ENCODE measurements at places on chromosomes 4 and X.

DNA sequence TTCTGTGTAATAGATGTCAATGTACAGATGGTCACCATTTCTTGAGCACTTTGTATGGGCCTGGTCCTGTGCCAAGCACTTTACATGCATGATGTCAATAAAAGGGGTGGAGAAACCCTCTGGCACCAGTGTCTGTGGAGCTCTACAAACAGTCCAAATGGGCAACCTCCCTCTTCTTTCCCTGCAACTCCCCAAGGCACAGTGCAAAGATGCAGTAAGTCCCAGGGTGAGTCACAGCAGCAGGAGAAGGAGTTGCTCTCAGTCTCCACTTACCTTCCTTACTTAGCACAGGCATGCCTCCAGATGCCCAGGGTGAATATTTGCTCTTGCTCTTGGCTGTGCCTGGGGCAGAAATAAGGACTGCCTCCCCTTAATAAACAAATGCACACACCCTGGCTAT, 4.3 kb downstream of the OCIAD2 start:
- H3K27me3 ChIP-seq: no peaks in the 10 kb centered on the region
- no peak for DNase-seq
- no peak overlapping the region for H3K4me3 ChIP-seq
- peaks cover 44% of the 10 kb centered on the region for H3K36me3 ChIP-seq

GRCh38 chr4:150067859-150068258, 10.4 kb upstream of the DCLK2 start:
- DNase-seq: no peak
- no peak overlapping the region for H3K27ac ChIP-seq
- no peaks in the 10 kb centered on the region for H3K36me3 ChIP-seq
- H3K27me3 ChIP-seq: peaks cover 8% of the 10 kb centered on the region
- no peak overlapping the region for H3K4me3 ChIP-seq

DNA sequence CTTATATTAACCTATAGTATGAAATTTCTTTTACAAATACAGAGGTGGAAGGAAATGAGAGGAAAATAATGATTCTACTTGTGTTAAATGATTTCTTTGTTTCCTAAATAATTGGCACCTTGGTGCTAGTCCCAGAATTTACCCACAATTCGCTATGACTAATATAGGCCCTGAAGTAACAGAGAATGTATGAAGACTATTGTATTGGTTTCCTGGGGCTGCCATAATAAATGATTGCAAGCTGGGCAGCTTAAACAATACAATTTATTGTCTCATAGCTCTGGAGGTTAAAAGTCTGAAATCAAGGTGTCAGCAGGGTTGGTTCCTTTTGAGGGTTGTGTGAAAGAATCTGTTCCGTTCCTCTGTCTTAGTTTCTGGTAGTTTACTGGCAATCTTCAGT, 74.8 kb upstream of the GPRIN3 start:
- peaks cover 9% of the 10 kb centered on the region for H3K36me3 ChIP-seq
- no peak overlapping the region for H3K4me3 ChIP-seq
- no peaks in the 10 kb centered on the region for H3K27me3 ChIP-seq
- no peaks in the 10 kb centered on the region for H3K4me1 ChIP-seq

DNA sequence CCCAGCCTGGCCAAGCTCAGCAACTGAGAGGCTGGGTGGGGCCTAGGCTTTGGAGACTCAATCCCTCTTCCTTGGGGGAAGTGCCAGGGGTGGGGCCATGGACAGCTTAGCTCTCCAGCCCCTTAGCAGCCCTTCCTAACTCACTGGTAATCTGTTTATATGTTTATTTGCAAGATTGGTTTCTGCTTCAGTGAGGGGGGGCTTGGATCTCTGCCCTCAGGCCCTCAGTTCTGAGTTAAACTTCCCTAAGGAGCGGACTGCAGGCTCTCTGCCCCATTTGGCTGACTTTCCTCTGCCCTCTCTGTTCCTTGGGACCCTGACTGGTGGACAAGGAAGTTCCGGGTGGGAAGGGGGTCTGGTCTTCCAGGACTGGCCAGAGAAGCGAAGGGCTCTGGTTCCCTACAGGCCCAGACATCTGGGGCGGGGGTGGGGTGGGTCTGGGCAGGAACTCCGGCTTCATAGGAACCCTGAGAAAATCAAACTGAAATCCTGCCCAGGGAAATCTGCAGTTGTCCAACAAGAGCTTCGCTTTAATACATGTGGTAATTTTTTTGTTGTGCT, 51.4 kb downstream of the NALF2 start:
- no peaks in the 10 kb centered on the region for H3K4me1 ChIP-seq
- no peak overlapping the region for H3K4me3 ChIP-seq
- no peaks in the 10 kb centered on the region for H3K36me3 ChIP-seq
- H3K27me3 ChIP-seq: no peaks in the 10 kb centered on the region
- H3K27ac ChIP-seq: no peak overlapping the region

DNA sequence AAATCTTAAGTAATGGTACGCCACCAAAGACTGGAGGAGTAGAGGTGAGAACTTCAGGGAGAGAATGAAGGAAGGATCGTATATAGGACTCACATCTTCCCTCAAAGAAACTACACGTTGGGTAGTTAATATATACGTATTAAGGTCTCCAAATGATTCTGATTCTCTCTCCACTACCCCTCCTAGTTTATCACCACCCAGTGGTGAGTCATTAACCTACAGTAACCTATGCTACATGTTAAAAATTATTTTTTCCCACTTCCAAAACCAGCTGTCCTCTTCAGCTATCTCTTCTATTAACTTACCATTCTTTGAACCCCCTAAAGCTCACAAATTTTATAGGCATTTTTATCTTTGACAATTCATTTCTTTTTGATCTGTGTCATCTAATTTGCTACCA, 69.7 kb downstream of the RPS6KA6 start:
- no peaks in the 10 kb centered on the region for H3K36me3 ChIP-seq
- no peak overlapping the region for H3K27ac ChIP-seq
- DNase-seq: no peak
- H3K4me3 ChIP-seq: no peak overlapping the region

DNA sequence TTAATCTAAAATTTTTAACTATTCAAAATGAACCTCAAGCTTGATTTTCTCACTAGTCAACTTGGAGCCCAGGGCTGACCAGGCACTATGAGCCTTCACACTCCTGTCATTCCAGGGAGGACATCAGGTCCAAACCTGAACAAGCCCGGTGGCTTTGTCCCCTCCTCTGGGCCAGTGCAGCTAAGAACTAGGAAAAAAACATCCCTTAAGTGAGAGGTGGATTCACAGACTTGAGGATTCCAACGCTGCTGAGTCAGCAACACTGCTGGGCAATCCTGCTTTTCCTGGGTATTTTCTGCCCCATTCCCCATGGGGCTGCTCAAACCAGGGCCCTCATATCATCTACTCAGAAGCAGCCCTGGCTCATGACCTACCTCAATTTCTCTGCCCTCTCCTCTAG, 4.0 kb downstream of the RNF212 start:
- H3K36me3 ChIP-seq: no peaks in the 10 kb centered on the region
- H3K27me3 ChIP-seq: peaks cover 8% of the 10 kb centered on the region
- no peak overlapping the region for H3K4me3 ChIP-seq
- DNase-seq: no peak

DNA sequence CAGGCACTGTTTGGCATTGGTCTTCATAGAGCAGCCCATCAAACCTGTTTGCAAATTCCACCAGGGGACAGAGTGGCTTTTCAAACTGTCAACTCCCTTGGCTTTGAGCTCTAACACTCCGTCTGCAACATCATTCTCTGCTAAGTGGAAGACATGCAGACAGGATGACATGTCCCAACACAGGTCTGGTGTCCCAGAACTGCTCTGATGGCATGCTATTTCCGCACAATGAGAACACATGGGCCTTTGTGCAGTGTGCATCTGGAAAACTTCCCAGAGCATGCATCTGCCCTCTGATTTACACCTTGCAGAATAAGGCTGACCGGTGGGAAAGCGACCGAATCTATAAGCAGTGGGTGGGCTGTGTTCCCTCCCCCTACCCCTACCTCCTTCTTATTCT, 212.8 kb upstream of the GYPA start:
- no peak overlapping the region for H3K4me3 ChIP-seq
- H3K27me3 ChIP-seq: peaks cover 7% of the 10 kb centered on the region
- H3K36me3 ChIP-seq: no peaks in the 10 kb centered on the region
- no peak for DNase-seq
- peaks cover 2% of the 10 kb centered on the region for H3K4me1 ChIP-seq
- H3K27ac ChIP-seq: no peak overlapping the region

- no peak for DNase-seq
- H3K27me3 ChIP-seq: peaks cover 2% of the 10 kb centered on the region
- no peak overlapping the region for H3K4me3 ChIP-seq
- peaks cover 6% of the 10 kb centered on the region for H3K4me1 ChIP-seq
Measured at GRCh38 chr4:40412866-40413795, 78.0 kb downstream of the CHRNA9 start.

DNA sequence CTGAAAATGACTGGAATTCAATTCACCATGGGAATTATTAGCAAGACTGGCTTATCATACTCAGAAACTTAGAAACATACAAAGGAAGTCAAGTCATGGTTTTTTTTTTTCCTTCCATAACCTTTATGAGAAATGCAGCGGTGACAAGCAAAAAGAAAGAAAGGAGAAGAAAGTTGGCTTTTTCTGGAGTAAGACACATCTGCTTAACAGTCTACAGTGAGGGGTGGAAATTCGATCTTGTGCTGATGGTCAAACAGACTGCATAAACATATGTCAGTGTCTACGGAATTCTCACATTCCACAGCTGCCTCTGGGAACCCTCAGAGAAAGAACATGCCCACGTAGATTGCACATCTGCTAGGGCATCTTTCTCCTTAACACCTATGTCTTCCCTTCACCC, 54.6 kb downstream of the PROM1 start:
- no peak overlapping the region for H3K27ac ChIP-seq
- H3K4me3 ChIP-seq: no peak overlapping the region
- no peaks in the 10 kb centered on the region for H3K36me3 ChIP-seq
- DNase-seq: no peak

- no peaks in the 10 kb centered on the region for H3K4me1 ChIP-seq
- no peak overlapping the region for H3K4me3 ChIP-seq
- H3K27me3 ChIP-seq: no peaks in the 10 kb centered on the region
- H3K36me3 ChIP-seq: no peaks in the 10 kb centered on the region
- no peak overlapping the region for H3K27ac ChIP-seq
- DNase-seq: peak; percentile 77
Measured at GRCh38 chr4:7335344-7336066, 99.2 kb downstream of the PSAPL1 start.

DNA sequence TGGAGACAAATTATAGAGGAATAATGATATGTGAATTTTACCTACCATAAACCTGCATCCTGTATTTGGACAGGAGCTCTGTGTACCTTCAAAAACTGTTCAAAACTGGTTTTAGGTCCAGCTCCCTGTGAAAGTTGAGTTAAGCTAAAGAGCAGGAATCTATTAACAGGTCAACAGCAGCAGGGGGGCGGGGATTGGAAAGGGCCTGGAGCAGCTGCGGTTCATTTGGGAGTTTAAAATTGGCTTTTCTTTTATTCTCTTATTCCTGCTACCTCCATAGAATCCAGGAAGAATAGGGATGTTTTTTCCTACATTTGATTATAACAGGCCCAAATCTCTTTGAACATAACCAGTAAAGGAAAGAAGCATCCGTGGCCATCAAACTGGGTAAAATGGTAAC, 23.8 kb downstream of the SHROOM3 start:
- H3K27ac ChIP-seq: no peak overlapping the region
- DNase-seq: no peak
- peaks cover 4% of the 10 kb centered on the region for H3K27me3 ChIP-seq
- H3K36me3 ChIP-seq: no peaks in the 10 kb centered on the region
- no peak overlapping the region for H3K4me3 ChIP-seq

- peaks cover 7% of the 10 kb centered on the region for H3K27me3 ChIP-seq
- no peak for DNase-seq
- H3K4me3 ChIP-seq: no peak overlapping the region
- peaks cover under 1% of the 10 kb centered on the region for H3K4me1 ChIP-seq
- peaks cover 3% of the 10 kb centered on the region for H3K36me3 ChIP-seq
Measured at GRCh38 chr4:17380347-17380746, 131.5 kb downstream of the QDPR start.

GRCh38 chr4:74228691-74229640, 71.0 kb downstream of the MTHFD2L start:
- no peak overlapping the region for H3K4me3 ChIP-seq
- H3K27ac ChIP-seq: no peak overlapping the region
- H3K36me3 ChIP-seq: no peaks in the 10 kb centered on the region
- DNase-seq: peak; percentile 62
- no peaks in the 10 kb centered on the region for H3K27me3 ChIP-seq
- peaks cover 5% of the 10 kb centered on the region for H3K4me1 ChIP-seq

- no peak overlapping the region for H3K4me3 ChIP-seq
- H3K4me1 ChIP-seq: no peaks in the 10 kb centered on the region
- H3K27me3 ChIP-seq: no peaks in the 10 kb centered on the region
Measured at GRCh38 chr4:155234206-155234605, 25.8 kb downstream of the NPY2R start.

GRCh38 chr4:114191496-114191895, 212.0 kb upstream of the ARSJ start:
- H3K27ac ChIP-seq: no peak overlapping the region
- H3K36me3 ChIP-seq: no peaks in the 10 kb centered on the region
- DNase-seq: no peak
- peaks cover 15% of the 10 kb centered on the region for H3K27me3 ChIP-seq
- no peak overlapping the region for H3K4me3 ChIP-seq

DNA sequence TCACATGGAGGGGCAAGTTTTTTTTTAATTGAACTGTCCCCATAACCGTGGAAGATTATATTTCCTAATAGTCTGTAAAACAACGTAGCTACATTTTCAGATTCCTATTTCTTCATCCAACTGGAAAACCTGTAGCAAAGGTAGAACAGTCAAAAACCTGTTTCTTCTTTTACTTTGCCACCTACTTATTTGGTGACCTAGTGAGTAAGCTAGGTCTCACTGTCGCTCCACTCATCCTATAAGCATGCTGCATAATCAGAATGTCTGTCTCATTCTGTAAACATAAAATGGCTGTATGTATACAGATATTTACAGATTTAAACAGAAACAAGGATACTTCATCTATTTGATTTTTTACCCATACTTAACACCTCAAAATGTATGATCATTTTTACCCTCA, 20.4 kb downstream of the MAML3 start:
- no peak overlapping the region for H3K27ac ChIP-seq
- H3K4me1 ChIP-seq: peaks cover 28% of the 10 kb centered on the region
- H3K4me3 ChIP-seq: no peak overlapping the region

DNA sequence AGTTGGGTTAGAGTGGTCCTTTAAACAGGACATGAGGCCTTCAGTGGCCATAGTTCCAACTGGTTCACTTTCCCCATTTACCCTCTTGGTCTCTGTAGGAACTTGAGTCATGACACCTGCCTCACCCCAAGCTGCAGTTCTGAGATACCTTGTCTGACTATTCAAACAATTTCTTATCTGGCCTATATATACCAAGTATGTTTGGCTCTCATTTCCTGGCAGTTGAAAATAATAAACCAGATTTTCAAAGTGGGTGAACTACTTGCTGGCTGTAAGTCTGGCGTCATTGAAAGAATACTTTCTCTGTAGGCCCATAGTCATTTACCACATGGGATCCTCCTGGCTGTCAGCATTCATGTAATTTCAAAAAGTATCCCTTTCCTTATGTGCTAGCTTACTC, 228.8 kb downstream of the SHROOM3 start:
- H3K27ac ChIP-seq: no peak overlapping the region
- H3K27me3 ChIP-seq: peaks cover 3% of the 10 kb centered on the region
- H3K36me3 ChIP-seq: no peaks in the 10 kb centered on the region

DNA sequence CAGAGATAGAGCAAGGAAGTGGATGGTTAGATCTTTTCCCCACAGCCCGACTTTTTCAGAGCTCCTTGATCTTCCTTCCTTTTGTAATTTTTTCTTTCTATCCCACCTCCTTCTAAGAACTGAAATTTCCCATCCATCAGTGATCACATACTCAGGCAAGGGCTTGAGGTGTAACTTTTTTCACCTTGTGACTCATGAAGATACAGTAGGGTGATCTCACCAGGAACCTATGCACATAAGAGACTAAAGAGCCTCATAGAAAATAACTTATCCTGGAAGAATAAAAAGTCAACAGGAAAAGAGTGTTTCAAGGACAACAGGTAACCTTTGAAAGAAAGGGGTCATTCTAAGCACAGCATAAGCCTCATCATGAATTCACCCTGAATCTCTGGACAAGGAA, 131.2 kb upstream of the HCCS start:
- no peak overlapping the region for H3K27ac ChIP-seq
- no peaks in the 10 kb centered on the region for H3K27me3 ChIP-seq
- H3K4me1 ChIP-seq: no peaks in the 10 kb centered on the region
- DNase-seq: no peak

Measured in activated naive CD8-positive, alpha-beta T cell treated with anti-CD3 and anti-CD28 coated beads, Interleukin-2, amount 10 ng/mL, durations not matched to agents 7 days and 5 days (primary cell).